ENCODE measurements at places on chromosomes 1 and 21.

DNA sequence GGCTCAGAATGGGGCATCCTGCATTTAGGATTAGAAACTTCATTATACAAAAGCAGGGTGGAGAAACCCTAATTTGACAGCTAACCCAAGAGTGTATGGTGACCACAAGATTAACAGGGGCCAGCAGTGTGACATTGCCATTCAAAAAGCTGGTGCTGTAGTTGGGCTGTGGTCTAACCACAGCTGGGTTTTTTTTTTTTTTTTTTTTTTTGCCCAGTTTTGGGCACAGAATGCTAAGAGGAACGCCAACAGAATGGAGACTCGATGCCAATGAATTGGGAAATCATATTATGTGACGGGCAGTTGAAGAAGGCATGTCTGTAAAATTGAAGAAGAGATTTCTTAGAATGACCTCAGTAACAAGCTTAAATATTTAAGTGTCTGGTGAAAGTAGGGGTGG is 58.4 kb downstream of the NFIA start:
- no peak for ATAC-seq

DNA sequence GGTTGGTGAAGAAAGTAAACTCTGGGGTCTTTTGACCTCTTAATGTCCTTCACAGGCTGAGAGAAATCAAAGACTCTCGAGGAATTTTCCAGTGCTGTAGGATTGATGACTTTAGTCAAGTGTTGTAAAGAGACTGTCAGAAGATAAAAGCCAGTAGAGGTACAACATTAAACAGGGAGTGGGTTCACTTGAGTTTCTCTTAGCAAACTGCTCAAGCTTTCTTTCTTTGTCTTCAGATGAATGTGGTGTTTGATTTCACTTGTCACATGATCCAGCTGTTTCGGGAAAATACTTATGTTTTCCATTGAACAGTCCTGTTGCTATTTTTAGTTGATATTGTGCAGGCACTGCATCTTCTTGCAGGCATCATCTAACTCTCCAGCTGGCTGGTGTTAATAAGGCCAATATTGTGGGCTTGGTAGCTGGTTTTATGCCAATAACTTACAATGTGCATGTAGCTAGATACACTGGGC is 45.6 kb downstream of the XCL2 start:
- no peak for ATAC-seq

DNA sequence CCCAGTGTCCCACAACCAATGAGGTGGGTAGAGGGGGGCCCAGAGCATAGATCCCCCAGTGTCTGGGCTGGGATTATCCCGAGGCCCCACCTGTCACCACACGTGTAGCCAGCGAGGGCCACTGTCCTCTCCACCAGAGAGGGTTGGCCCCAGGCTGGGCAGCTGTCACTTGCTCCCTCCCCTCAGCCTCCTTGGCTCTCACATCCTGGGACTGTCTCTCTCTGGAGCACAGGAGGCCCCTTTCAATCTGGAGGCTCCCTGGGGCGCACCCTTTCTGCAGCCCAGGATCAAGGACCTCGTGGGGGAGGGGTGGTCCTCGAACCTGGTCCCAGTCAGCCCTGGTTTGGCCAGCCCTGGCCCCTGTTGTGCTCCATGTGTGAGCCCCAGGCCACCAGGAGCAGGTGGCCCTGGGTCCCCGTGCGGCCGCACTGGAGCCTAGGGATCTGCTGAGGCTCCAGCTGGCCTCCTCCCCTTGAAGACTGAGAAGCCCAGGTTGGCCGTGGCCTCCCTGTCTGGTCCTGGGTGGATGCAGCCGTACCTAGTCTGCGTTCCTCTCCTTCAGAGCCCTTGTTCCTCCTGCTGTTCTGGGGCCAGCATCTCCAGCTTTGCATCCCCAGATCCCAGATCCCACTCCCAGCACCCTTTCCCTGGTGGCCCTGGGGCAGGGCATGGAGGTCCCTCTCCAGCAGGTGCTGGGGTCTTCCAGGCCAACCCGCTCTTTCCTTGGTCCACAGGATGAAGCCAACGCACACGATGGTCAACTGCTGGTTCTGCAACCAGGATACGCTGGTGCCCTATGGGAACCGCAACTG is 6.7 kb downstream of the TMEM201 start:
- no peak for ATAC-seq

DNA sequence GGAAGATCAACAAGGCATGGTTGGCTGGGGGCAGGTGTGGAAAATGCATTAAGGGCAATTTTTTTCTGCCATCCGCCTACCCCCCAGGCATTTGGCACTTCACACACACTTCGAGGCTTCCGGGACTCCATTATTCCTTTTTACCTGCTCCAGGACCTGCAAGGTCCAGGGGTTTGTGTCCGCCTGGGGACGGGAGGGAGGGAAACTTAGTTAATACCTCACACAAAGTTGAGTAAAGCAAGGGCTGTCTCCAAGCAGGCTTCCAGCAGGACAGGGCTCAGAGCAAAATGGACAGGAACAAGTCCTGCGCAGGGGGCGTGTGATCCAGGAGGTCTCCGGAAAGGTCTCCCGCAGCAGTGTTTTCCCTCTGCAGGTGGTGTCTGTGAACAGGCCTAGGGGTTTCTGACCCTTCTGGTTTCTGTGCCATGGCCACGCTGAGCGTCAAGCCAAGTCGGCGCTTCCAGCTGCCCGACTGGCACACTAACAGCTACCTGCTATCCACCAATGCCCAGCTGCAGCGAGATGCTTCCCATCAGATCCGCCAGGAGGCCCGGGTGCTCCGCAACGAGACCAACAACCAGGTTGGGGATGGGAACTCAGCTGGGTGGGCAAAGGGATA is 712 bp downstream of the TEKT2 start:
- ATAC-seq: no peak

DNA sequence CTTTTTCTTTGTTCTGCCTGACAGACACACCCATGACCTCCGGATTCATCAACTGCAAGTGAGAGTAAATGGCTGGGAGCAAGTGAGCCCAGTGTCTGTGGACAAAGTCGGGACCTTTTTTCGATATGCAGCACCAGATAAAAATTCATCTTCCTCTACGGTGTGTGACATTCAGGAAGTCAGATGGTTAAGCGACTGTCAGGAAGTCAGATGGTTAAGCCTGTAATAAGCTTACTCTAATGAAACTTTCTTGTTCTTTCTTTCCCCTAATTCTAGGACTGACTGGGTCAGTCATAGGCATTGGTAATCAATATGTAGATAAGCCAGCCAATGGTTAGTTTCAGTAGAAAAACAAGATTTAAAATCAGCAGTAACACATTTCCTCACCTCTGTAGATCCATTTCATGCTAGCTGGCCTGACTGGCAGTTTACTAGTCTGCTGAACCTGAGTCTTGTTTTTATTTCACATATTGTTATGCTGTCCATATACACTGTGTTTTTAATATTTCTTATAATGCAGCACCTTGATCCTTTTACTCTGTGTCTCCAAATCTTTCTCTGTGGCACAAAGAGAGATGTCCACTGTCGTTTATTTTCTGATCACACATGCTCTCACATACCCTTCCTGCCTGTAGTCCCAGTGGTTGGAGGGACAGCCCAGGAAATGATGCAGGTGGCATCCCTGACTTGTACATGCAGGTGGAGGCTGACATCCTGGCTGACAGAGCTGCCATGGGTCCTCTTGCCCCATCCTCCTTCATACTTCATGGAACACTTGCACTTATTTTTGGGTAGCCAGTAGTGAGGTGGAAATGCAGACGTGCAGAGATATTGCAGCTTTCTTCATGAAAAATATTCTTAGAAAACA is 115.8 kb downstream of the VPS13D start:
- ATAC-seq: peak; percentile 62

- peak; percentile 74 for ATAC-seq
Measured at GRCh38 chr1:224213438-224214119, 30.5 kb downstream of the DEGS1 start.

- ATAC-seq: no peak
Measured at GRCh38 chr21:18251065-18251464, 6.4 kb downstream of the CHODL start.

- no peak for ATAC-seq
Measured at GRCh38 chr1:200468264-200469001, 58.6 kb upstream of the ZNF281 start.

DNA sequence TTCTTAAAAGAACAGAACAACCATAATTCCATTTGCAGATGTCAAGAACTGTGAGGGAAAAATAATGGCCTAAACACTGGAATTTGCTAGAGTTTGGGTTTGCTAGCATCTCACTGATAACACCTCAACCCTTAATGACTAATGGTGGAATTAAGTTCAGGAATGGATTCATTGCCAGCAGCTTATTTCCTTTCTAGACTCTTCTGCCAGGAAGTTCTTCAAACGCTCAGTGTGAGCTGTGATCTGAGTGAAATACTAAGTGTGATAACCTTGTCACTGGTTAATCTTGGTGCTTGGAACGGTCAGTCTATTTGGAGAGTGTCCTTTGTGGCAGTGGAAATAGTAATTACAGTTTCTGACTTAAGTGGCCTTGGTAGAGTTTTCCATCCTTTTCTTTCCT is 21.6 kb upstream of the PLEKHM2 start:
- no peak for ATAC-seq

DNA sequence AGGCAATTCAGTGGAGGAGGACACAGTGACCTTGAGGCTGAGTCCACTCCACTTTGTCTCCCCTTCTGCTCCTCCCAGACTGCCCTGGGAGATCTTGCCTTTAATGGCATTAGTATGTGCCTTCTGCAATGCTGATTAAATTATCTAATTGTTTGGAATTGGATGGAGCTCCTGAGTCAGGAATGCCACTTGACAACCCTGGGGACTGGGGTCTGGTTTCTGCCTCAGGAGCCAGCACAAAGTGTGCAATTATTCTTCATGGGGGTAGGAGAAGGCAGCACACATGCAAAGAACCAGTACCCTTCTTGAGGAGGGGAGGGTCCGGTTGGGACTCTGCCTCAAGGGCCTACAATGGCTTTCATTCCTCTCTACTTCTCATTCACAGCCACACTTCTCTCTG is 11.9 kb upstream of the PLXNA2 start:
- ATAC-seq: no peak

DNA sequence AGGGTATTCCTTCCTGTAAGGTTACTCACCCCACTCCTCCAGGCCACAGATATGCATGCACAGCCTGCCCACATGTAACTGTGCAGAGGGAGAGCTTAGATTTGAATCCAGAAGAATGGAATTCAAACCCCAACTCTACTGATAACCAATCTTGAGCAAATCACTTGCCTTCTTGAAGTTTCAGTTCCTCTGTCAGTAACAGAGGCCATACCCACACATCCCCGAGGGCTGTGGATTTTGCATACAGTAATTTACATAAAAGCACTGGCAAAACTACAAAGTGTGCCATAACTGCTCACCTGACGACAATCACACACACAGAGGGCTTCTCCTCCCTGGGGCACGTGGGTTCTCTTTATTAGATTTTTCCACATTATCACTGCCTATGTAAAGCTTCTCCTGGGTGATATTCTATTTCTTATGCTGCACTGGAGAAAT is 18.6 kb downstream of the CD247 start:
- ATAC-seq: peak; percentile 98

GRCh38 chr21:44267655-44268142 is 6.0 kb upstream of the DNMT3L start:
- no peak for ATAC-seq

- no peak for ATAC-seq
Measured at GRCh38 chr1:77412069-77412819, 130.4 kb downstream of the AK5 start.

- no peak for ATAC-seq
Measured at GRCh38 chr1:93419344-93419743, 28.6 kb upstream of the FNBP1L start.

- no peak for ATAC-seq
Measured at GRCh38 chr1:174747613-174748012, 252.1 kb upstream of the CACYBP start.

GRCh38 chr1:61435226-61435625 is 289.7 kb downstream of the TM2D1 start:
- ATAC-seq: no peak

- ATAC-seq: no peak
Measured at GRCh38 chr1:22376001-22376400, 75.7 kb upstream of the ZBTB40 start.

- ATAC-seq: no peak
Measured at GRCh38 chr1:121414905-121415304, 230.1 kb downstream of the SRGAP2C start.

GRCh38 chr1:33634806-33635205 is 162.4 kb downstream of the ZSCAN20 start:
- no peak for ATAC-seq

DNA sequence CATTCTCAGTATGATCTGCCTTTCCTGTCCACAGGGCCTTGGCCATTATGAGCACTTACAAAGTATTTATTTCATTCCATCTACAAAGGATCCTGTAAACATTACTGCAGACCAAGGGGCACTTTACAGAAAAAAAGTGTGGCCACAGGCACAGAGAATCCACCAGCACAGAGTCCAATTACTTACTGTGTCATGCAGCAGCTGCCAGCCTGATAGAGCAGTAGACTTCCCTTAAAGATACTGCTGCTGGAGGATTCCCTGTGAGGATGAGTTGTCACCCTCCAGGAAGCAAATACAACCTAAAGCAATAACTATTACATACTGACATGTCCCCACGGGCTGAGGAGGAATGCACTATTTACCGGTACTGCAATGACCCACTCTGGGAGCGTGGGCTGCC is 97.1 kb upstream of the COG2 start:
- no peak for ATAC-seq

All from stimulated activated memory B cell treated with anti-CD40 and anti-IgM and Interleukin-4, amounts not matched to agents 10 μg/mL and 1 μg/mL and 100 μg/mL, for 72 hours (primary cell).